ENCODE measurements at places on chromosomes 11 and 22.

GRCh38 chr11:68683536-68684384 lies 584 bp upstream of the GAL start:
- DNase-seq = no peak

DNA sequence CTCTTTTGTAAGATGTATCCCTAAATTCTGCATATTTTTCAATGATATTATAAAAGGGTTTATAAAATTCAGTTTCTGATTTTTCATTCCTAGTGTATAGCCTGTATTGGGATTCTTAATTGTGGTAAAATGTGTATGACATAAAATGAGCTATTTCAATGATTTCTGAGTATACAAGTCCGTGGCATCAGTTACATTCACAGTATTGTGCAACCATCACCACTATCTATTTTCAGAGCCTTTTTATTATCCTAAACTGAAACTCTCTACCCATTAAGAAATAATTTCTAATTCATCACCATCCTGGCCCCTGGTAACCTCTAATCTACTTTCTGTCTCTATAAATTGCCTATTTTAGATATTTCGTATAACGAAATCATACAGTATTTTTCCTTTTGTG lies 39.8 kb downstream of the EIF3F start:
- DNase-seq = no peak

DNA sequence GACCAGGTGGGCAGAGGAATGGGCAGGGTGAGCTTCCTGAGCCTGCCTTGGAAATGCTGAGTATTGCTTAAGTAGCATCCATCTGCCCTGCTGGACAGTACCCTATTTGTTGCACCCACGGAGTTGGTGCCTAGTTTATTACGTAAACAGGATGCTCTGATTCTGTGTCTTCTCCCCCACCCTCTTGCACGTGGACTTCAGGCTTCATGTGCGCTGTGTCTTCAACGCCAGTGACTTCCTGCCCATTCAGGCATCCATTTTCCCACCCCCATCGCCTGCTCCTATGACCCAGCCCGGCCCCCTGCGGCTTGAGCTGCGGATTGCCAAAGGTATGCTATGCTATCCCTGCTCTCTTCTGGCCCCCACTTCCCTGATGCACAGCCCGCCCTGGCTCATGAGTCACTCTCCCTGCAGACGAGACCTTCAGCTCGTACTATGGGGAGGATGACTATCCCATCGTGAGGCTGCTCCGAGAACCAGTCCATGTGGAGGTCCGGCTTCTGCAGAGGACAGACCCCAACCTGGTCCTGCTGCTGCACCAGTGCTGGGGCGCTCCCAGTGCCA lies 5.7 kb downstream of the ZP1 start:
- DNase-seq = no peak

- no peak for DNase-seq
Observed at GRCh38 chr11:16902182-16902581, 112.0 kb downstream of the PLEKHA7 start.

DNA sequence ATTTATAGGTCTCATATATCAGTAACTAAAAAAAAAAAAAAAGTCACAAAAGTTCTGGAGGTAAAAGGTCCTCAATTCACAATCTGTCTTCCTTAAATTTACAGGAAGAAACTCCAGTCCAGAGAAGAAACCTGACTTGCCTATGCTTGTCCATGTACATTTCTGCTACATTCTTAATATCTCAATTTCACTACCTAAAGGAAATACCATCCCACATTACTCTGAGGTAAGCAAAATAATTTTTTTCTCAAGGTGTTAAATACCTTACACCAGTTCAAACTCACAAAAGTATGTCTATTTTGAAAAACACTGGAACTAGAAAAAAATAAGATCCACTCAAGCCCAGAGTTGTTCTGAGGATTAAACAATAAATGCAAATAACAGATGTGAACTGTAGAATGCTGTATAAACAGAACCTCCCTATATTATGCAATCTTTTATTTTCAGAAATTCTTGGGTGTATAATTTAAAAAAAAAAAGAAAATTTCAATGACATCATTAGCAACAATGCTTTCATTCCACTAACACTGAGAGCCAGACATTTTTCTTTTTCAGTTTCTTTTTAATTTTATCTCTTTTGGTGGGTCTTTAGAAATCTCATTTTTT lies 49.9 kb upstream of the GDPD4 start:
- DNase-seq = no peak

DNA sequence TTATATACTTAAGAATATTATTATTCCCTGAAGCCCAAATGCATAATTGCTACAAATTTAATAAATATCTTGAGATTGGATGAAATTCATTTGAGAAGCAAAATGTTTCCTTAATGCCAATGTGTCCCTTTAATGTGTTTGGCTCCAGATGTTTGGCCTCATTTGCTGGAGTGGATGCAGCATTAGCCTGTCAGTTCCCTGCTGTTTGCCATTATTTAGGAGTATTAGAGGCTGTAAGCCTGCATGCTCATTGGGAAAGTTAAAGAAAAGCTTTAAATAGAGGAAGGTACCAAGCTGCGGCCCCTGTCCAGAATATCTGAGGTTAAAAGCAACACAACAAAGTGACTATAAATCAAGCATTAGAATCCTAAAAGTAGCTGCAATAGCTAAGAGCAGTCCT lies 54.8 kb upstream of the PITPNB start:
- no peak for DNase-seq

- no peak for DNase-seq
Observed at GRCh38 chr11:29328961-29329441, 687.8 kb downstream of the KCNA4 start.

DNA sequence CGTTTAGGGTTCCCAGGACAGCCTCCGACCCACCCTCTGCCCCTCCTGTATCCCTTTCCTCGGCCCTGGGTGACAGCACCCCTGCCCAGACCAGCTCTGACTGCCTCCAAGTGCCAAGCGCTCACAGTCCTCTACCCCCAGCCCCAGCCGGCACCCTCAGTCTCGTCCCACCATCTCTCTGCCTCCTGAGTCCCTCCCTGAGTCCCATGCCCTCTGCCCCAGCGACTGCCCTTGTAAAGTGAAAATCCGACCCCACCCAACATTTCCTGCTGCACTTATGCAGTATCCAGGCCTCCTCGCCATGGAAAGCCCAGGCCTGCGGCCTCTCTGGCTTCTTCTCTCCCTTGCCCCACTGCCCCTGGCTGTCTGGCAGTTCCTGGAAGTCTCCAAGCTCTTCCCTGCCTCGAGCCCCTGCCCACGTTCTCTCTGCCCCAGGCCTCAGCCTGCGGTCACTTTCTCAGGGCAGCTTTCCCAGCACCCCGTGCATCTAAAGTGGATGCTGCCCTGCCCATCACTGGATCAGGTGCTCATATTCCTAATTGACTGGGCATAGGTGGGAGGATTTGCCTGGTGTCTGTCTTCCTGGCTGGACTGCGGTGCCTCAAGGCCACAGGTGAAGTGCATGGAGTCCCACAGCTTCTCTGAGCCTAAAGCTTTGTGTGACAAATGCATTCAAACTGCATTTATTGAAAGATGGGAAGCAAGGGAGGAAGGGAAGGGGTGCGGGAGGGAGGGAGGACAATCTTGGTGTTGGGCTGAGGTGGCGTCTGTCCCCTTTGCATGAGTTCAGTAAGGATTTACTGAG lies 17.7 kb upstream of the IL2RB start:
- DNase-seq = no peak

GRCh38 chr11:62652161-62653006 lies 718 bp downstream of the INTS5 start:
- DNase-seq = no peak

DNA sequence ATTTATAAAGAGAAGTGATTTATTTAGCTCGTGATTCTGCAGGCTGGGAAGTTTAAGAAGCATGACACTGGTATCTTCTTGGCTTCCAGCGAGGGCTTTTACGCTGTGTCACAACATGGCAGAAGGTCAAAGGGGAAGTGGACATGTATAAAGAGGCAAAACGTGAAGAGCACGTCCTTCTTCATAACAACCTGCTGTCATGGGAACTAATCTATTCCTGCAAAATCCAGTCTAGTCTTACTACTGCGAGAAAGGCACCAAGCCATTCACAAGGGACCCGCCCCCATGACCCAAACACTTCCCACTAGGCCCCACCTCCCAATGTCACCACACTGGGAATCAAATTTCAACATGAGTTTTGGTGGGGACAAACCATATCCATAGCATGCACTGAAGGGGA lies 58.3 kb downstream of the AMOTL1 start:
- no peak for DNase-seq

DNA sequence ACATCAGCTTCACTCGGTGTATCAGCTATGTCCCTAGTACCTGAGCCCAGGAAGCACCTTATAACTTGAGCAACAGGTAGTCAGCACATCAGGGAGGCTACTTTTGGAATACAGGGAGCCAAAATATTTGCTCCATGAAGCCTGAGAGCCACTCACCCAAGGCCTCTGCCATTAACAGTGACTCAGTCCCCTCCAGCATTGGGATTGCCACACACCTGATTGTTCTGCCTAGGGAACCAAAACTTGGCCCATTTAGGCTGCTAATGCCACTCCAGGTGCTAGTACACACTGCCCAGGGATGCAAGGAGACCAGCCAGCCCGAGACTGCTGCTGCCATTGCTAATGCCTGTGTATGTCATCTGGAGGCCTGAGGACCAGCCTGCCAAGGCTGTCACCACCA lies 773.6 kb upstream of the TENM4 start:
- no peak for DNase-seq

DNA sequence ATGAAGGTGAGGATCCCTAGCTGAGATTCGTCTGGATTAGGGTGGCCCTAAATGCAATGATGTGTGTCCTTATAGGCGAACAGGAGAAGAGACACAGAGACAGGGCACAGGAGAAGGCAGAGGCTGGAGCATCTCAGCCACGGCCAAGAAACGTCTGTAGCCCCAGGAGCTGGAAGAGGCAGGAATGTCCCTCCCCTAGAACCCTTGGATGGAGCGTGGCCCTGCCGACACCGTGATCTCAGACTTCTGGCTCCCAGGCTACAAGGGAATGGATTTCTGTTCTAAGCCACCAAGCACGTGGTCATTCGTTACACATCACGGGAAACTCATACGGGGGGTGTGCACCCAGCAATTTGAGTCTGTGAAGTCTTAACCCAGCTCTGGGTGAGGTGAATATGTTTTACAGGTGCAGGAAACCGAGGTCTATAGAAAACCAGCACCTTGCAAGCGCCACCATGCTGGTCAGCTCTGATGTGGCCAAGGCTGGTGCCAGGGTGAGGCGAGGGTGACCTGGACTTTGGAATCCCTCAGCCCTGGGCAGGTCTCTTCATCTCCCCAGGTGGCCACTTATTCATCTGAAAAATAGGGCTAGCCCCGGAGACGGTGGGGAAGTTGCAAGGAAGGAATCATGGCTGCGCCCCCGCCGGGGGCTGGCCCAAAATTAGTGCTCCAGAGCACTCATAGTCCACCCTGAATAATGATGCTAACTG lies 89.5 kb upstream of the FGF3 start:
- no peak for DNase-seq

DNA sequence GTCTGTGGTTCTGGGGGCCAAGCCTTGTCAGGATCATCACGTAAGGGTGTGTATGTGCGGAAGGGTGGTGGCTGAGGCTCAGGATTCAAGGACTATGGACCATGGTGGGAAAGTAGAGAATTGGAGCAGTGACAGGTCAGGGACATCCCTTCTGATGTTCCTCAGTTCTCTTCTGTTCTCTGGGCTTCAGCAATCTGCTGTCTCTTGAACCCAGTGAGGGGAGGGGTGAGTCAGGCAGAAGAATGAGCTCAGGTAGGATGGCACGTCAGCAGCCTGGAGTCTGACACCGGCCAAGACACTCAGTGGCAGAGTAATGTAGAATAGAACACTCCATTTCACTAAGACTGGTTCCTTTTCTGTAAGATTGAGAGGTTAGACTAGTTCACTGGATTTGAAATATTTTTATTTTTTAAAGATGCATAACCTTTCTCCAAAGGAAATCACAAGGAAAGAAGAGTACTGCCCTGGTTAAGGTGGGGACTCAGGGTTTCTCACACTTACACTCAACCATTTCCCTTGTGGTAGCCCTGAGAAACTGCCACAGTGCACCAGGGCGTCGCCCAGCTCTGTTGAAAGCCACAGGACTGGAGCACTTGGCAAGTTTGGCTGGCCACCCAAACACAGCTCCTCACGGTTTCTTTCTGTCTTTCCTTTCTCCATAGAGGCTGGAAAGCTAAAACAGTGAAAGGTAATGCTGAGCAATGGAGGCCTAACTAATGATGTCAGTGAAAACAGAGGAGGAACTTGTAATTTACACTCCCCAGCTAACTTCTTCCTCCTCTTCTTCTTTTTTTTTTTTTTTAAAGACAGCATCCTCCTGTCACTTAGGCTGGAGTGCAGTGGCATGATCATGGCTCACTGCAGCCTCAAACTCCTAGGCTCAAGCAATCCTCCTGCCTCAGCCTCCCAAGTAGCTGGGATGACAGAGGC lies 23.1 kb upstream of the MICAL2 start:
- DNase-seq = no peak

- DNase-seq = no peak
Observed at GRCh38 chr11:11848891-11849746, 7.3 kb downstream of the USP47 start.

DNA sequence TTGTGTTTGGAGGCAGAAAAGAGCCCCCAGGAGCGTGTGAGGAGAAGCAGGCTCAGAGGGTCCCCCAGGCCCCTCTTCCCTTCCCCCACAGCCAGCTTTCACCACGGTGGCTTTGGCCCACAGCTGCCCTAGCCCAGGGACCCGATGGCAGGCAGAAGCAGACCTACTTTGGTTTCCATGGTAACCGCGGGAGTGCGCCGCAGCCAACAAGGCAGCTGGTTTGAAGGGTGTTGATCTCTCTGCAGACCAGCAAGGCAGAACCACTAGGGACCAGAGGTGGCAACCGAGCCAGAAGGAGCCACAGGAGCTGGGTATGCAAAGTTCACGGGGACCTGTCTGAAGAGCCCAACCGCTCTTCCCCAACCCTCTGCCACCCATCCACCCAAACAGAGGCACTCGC lies 69.4 kb downstream of the BUD13 start:
- DNase-seq = peak; percentile 60

GRCh38 chr22:47334601-47335000 lies 572.2 kb downstream of the TBC1D22A start:
- DNase-seq = no peak

DNA sequence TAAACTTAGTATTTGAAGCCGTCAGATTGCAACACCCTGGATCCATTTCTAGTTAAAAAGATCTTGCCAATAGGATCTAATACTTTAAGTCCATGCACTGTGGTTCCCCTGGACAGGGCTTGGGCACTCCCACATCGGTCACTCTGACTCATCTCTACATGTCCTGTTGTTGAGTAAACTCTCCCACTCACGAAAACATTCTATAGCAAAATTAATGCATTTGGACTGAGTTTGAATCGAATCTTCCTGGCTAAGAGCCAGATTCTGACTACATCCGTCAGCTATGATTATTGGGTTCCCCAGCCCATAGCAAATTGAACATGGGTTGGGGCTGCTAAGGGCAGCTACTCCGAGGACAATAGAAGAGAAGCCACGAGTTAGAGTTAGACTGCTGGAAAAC lies 182.1 kb upstream of the SORL1-AS1 start:
- no peak for DNase-seq

DNA sequence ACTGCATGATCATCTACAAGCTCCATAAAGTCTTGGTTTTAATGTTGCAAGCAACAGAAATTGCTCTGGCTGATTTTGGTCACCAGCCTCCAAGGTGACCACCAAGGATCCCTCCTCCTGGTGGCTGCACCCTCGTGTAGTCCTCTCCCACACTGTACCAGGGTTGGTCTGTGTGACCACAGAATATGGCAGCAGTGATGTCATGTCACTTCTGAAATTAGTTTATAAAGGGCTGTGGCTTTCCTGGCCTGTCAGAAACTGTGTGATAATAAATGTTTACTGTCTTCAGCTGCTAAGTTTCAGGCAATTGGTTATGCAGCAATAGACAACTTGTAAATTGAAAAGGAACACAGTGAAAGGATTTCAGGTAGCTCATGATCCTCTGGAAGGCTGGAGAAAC lies 5.3 kb upstream of the PRDM11 start:
- DNase-seq = no peak
